ENCODE measurements at places on chromosomes 16 and 17.

DNA sequence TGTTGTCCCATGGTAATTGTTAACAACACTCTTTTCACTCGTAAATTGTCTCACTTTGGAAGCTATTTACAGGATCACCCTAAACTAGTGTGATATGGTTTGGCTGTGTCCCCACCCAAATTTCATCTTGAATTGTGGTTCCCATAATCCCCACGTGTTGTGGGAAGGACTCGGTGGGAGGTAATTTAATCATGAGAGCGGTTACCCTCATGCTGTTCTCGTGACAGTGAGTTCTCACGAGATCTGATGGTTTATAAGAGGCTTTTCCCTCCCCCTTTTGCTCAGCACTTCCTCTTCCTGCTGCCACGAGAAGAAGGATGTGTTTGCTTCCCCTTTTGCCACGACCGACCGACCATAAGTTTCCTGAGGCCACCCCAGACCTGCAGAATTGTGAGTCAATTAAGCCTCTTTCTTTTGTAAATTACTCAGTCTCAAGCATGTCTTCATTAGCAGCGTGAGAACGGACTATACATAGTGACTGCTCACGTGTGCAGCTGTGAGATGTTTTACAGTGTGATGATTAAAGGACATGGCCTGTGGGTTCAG lies 34.4 kb downstream of the DNAH3 start:
- DNase-seq = no peak

DNA sequence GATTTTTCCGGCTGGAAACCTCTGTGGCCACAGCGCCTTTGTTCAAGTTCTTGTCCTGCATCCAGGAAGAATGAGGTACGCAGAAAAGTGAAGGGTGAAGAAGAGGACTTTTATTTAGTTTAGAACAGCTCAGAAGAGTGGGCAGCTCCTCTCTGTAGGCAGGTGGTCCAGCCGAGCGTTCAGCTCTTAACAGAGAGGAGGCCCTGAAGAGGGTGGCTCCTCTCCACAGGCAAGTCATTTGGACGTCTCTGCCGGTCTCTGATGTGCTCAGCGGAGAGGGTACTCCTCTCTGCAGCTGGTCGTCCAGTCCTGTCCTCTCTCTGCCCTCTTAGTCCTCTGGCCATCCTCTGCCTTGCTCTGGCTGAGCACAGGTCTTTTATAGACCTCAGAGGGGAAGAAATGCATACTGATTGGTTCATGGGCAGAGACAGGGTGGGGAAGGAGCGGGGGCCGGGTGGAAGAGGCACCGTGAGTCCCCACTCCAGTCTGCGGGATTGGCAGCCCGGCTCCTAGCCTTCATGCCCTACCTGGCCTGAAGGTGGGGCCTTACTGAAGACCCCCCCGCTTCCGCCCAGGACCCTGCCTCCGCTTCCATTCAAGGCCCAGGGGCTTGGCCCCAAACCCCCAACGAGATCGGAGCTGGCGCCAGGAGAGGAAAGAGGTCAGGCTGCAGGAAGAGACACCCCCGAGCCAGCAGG lies 70.0 kb upstream of the NKD1 start:
- DNase-seq = no peak

DNA sequence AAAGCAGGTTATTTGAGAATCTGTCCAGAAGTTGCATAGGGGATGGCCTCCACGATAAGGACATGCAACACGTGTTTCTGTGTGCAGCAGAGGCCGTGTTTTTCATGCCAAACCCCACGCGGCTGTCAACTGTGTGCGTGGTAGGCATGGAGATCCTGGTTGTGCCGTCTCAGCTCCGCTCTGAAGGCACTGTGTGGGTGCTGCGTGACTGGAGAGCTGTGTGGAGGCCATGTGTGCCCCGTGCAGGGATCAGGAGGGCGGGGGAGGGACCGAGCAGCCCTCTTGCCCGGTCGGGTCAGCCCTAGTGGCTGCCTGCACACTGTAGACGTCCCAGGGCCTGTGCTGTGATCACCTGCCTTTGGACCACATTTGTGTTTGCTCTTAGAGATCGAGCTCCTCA lies 74.5 kb downstream of the SEC14L1 start:
- no peak for DNase-seq

GRCh38 chr17:63974594-63975192 lies 2.0 kb upstream of the SCN4A start:
- DNase-seq = no peak

Measured in suprapubic skin (tissue), 4 donors.